ENCODE measurements at places on chromosomes 5 and 9.

DNA sequence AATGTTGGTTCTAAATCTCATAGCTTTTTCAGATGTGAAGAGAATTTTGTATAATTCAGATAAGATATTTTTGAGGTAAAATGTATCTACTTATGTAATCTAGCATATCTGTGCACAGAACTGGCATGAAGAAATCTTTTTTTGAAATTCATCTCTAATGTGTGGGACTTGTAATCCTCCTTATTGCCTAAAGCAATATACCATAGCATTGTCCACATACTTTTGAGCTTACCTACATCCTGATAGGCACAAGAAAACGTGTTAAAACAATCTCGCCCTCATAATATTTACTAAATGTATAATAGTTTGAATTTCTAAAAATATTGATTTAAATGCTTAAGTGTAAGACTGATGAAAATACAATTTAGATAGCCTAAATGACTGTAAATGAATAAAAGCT lies 1686.5 kb upstream of the ACO1 start:
- no peak for DNase-seq

DNA sequence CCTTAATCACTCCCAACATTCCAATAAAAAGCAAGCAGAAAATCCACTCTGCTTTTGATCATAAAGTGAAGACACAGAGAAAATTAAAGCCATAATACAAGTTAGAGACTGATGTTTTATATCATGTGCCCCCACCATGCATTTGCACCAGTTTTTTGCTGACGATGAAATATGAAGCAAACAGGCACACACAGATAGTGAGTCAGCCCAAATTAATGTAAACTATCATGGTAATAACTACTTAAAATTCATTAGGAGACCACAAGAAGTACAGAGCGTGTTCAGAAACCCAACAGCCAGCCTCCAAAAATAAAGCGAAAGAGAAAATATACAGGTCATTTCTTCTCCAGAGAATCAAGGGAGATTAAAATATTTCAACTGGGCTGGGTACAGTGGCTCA lies 46.4 kb upstream of the KDM4C start:
- DNase-seq: no peak

- DNase-seq: no peak
Observed at GRCh38 chr5:88093765-88094164, 174.9 kb downstream of the TMEM161B start.

DNA sequence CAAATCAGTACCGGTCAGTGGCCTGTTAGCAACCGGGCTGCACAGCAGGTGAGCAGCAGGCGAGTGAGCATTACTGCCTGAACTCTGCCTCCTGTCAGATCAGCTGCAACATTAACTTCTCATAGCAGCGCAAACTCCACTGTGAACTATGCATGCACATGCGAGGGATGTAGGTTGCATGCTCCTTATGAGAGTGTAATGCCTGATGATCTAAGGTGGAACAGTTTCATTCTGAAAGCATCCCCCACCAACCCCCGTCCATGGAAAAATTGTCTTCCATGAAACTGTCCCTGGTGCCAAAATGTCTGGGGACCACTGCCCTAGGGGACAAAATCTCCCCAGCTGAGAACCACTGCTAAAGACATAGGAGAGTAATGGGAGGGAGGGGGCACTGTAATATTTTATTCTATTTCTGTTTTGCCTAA lies 51.1 kb downstream of the P4HA2 start:
- no peak for DNase-seq

- no peak for DNase-seq
Observed at GRCh38 chr9:97604901-97605645, 28.1 kb downstream of the TSTD2 start.

- no peak for DNase-seq
Observed at GRCh38 chr5:131810510-131811249, 13.9 kb upstream of the FNIP1 start.

DNA sequence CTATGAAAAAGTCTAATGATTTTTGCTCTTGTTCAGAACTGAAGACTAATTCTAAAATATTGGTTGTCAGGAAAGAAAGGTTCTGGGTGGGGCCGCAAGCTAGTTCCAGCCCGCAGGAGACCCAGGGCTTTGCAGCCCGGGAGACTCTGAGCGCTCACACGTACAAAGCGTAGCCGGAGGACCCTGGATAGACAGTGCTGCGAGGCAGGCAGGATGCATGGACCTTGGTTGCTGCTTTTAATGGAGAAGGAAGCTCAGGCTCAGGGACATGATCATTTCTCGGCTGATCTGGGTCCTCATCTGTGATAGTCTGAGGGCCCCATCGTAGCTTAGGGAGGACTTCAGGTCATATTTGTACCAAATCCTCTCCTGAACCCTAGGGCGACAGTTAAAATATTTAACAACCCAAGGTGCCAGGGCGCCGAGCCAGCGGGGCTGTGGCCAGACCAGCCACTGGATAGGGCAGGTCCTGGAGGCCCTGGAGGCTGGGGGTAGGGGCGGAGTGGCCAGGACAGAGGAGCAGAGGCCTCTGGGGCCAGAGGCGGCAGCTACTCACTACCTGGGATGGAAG lies 70.1 kb upstream of the UNC5A start:
- DNase-seq: peak; percentile 56

DNA sequence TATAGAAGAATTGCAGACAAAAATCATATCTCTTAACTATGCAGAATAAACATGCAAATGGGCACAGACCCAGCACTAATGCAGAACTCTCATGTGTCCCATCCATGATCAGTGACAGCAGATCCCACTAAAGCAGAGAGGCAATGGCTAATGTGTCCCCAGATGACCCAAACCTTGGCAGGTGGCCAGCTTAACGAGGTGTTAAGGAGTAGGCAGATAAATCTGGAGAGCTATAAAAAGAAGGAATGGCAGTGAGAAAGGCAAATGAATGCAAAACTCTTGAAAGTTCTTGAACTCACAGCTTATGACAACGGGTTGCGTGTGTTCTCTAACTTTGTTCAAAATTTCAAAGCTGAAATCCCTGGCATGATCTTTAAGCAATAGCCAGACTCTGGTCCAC lies 265.4 kb downstream of the RASEF start:
- DNase-seq: no peak

- no peak for DNase-seq
Observed at GRCh38 chr5:6424700-6425099, 24.0 kb upstream of the UBE2QL1 start.

- DNase-seq: peak; percentile 94
Observed at GRCh38 chr9:107488375-107489143, 1.0 kb downstream of the KLF4 start.

GRCh38 chr5:116542619-116543018 lies 32.0 kb downstream of the SEMA6A start:
- no peak for DNase-seq

GRCh38 chr9:111431684-111432083 lies 52.5 kb downstream of the ECPAS start:
- DNase-seq: no peak

GRCh38 chr5:67215519-67216471 lies 19.2 kb upstream of the CD180 start:
- no peak for DNase-seq

DNA sequence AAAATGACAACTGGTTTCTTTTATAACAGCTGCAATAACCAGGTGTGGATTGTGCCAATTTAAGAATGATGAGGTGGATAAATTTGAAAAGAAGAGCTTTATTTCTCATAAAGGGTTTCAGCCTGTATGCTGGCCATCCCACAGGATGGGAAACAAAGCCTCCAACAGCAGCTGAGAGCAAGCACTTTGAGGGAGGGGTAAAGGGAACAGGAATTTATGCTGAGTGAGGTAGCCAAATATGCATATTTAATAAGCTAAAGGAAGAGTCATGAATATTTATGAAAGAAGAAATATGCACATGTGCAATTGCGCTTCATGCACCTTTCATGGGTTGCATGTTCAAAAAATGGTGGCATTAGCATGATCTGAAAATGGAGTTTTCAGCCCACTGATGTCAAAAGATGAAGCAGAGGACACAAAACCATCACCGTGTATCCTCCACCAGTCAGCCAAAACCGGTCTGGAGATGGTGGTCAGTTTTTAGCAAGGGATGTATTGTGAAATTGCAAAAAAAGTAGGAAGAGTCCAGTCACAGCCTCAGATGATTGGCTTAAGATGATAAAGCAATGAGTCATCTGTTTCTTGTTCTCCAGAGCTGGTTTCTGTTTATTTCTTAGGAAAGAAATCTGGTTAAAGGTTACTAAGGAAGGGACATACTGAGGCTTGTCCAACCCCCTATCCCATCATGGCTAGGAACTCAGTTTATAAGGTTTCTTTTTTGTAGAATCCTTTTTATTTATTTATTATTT lies 47.9 kb downstream of the DEPDC1B start:
- DNase-seq: no peak

DNA sequence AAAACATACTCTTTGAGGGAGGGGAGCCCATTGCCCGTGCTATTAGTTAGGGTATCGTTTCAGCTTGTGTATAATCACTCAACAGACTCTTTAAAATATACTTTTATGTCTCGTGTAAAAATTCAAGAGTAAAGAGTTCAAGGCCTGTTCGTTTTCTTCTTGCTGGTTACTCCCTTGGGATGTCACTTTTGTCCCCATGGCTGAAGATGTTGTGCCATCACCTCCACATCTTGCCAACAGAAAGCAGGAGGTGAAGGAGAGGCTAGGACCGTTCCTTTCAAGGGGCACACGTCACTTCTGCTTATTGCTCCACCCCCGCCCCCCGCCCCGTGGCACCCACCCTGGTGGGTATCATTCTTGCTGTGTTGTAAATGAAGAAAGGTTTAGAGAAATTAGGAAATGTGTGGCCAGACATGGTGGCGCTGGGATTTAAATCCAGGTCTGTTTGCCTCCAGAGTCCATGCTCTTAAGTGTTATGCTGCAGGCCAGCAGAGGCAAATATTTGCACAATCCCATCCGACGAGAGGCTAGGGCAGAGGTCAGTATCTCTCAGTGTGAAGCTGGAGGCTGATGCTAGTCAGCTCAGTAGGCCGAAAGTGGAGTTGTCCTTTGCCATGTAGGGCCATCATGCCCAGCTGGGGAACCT lies 3.0 kb downstream of the MLANA start:
- DNase-seq: no peak

GRCh38 chr5:2403296-2403695 lies 348.2 kb downstream of the IRX2 start:
- peak; percentile 8 for DNase-seq

DNA sequence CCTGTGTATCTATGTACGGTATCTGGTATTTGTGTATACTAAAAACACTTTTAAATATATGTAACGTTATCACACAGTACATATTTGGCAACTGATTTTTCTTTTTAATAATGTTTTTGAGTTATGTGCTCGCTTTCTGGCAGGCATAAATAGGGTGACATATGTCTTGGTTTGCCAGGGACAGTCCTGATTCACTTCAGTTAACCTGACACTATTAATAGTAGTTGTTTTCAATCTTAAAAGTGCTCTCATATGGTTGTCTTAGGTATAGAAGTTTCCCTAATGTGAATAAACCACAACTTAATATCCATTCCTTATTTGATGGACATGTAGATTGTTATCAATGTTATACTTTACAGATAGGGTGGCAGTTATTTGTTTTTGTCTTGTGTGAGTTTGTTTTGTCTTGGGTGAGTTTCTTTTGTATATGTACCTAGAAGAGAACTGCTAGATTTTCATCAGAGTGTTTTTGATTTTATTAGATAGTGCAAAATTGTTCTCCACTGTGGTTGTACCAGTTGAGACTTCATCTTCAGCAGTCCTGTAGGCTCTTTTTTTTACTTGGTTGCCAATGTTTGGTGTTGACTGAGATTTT lies 7.9 kb downstream of the G3BP1 start:
- DNase-seq: no peak

- no peak for DNase-seq
Observed at GRCh38 chr5:91641730-91642350, 258.7 kb upstream of the ARRDC3 start.

DNA sequence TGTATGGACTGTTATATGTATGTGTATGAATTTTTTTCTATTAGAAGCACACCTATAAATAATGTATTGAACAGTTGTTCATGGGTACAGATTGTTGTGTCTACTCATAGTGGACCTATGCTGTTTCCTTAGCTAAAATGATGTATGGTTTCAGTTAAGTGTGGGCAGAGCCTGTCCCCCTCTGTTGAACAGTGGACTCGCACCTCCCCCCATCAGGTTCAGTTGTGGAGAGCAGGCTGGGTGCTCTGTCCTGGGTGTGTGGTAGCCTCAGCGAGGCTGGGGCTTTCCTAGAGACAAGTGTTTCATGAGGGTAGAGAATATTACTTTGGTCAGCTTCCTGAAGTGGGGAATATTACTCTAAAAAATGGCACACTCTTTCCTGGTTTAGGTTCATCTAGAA lies 47.4 kb upstream of the LRRTM2 start:
- no peak for DNase-seq

- DNase-seq: no peak
Observed at GRCh38 chr5:42591015-42591414, 165.6 kb upstream of the CCDC152 start.

GRCh38 chr9:5326893-5327548 lies 12.7 kb downstream of the RLN1 start:
- DNase-seq: no peak

DNA sequence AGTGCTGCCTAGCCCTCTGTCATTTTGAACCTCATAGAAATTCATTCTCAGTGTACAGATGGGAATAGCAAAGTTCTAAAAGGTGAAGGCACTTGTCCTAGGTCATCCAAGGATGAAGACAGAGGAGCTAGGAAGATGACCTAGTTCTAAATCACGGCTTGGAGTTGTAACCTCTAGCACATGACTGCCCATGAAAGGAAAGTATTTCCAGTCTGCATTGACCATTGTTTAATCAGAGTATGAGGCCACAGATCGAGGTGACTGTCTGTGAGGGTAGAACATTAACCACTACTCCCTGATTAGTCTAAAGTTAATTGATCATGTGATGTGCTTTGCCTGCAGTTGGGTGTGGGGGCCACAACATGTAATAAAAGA lies 674 bp upstream of the TNFSF15 start:
- DNase-seq: no peak

DNA sequence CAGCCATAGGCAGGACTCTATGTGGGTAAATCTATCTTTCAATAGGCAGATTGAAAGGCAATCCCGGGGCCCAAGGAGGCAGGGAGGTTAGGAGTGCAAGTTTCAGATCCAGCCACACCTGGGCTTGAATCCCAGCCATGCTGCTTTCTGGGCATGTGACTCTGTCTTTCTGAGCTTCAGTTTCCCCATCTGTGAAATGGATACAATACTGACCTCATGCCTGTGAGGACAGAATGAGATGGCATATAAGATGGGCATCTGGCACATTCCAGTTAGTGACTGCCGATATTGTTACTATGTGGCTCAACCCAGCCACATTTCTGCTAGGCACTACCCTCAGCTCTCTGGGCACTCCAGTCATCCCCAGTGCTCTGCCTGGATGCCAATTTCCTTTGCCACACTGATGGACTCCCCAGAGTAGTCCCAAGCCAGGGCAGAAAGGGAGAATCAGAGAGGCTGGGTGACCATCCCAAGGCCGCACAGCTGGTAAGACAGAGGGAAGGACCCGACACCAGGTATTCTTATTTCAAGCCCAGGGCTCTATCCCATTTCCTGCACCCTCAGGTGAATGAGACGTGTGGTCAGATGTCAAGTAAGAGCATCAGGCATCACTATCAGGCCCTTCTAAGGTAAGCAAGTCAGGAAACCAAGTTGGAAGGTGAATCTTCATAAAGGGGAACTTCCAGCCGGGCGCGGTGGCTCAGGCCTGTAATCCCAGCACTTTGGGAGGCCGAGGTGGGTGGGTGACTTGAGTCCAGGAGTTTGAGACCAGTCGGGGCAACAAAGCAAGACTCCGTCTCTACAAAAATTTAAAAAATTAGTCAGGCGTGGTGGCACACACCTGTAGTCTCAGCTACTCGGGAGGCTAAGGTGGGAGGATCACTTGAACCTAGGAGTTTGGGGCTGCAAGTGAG lies 38.7 kb downstream of the SH3PXD2B start:
- DNase-seq: no peak

- no peak for DNase-seq
Observed at GRCh38 chr5:143014017-143014651, 244.0 kb downstream of the ARHGAP26 start.

GRCh38 chr5:18314192-18314778 lies 680.0 kb downstream of the TAF11L14 start:
- no peak for DNase-seq

Data from vagina (tissue), 2 donors.